Stimulated activated CD8-positive, alpha-beta memory T cell treated with anti-CD3 and anti-CD28 coated beads, Interleukin-7, amount 100 ng/mL, for 24 hours (primary cell): ENCODE measurements at places on chromosomes 12 and 14.

GRCh38 chr14:71183876-71184689 lies 276.8 kb downstream of the PCNX1 start:
- DNase-seq = no peak

GRCh38 chr12:123069436-123070266 lies 81.2 kb downstream of the PITPNM2 start:
- no peak for DNase-seq

- no peak for DNase-seq
These were observed 782.5 kb downstream of the TMTC2 start for GRCh38 chr12:83468988-83469908.

- no peak for DNase-seq
These were observed 32.0 kb downstream of the TC2N start for GRCh38 chr14:91835197-91835919.

DNA sequence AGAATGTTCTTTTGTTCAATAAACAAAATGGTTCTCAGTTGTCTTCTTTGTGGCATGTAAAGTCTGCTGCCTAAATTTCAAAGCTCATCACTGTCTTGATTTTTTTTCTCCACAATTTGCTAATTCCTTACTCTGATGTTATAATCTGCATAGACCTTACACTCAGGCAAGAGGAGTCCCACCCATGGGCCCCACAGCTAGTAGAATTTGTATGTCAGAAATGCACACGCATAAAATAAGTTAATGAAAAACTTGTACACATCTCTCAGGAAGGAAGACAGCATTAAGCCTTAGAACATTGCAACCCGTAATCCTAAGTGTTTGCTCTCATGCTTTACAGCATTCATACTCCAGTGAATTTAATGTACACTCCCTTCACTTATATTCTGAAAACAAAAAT lies 280.8 kb downstream of the ATXN7L3B start:
- no peak for DNase-seq
